Omental fat pad (tissue), 4 donors: ENCODE measurements at places on chromosomes 7 and 10. TPM values are rescaled to one million over a fixed set of nuclear protein-coding genes. Genes with fewer than 3 reads are reported as not detected.

The OR2A5 gene
- total RNA-seq = not detected

The ADIRF gene
- 829 TPM for total RNA-seq

- no peak for DNase-seq
These were observed 106.4 kb downstream of the AMPH start for GRCh38 chr7:38524786-38525185.

DNA sequence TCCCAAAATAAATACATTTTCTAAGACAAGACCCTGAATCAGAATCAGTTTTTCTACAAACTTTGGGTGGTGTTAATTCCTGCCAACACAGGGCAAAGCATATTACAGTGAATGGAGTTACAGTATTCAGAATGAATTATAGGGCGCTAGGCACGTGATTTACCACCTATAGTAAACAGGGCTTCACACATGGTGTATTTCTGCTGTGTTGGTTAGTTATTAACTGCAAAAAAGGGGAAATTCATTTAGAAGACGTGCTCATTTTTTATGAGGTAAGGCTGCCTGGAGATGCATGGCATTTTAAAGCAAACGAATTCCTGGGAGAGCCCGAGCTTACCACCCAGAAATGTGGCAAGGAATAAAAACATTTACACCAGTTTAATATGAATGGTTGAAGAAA, 393.8 kb downstream of the LRMDA start:
- no peak for DNase-seq

DNA sequence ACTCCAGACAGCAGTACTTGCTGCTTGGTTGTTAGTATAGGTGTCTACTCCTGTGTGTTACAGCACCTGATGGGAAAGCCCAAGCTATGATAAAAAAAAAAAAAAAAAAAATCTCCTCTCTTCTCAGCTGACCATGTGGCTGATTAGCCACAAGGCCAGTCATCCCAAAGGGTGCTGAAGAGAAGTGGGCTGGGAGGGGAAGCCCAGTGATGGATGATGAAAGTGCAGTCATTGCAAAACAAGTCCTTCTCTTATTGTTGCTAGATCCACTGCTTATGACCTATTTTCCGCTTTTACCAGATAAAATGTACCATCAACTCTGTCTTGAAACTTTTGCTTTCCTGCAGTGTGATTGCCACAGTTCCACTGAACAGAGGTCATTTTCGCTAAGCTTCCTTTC, 1092.5 kb upstream of the C7orf33 start:
- no peak for DNase-seq
